ENCODE measurements at places on chromosomes 2 and 18. TPM values are rescaled to one million over a fixed set of nuclear protein-coding genes. Genes with fewer than 3 reads are reported as not detected.

DNA sequence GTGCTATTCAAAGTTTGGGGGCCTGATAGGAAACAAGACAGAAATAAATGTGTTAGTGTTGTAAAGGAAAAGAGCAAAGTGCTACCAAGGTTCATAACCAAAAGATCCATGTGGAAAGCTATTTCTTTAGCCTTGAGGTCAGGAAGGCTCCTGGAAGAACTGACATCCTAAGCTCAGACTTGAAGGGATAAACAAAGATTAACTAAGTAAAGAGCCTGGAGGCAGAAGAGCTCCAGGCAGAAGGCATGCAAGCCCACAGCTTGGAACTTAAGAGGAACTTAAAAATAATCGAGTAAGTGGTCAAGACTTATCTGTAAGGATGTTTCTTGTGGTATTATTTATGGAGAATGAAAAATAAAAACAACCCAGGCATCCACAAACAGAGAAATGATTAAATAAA, 245.0 kb upstream of the MGAT5 start:
- no peaks in the 10 kb centered on the region for H3K4me1 ChIP-seq
- H3K27ac ChIP-seq = no peak overlapping the region
- H3K4me3 ChIP-seq = no peak overlapping the region
- no peaks in the 10 kb centered on the region for H3K36me3 ChIP-seq
- no peak for DNase-seq
- peaks cover 12% of the 10 kb centered on the region for H3K27me3 ChIP-seq

- peak; percentile 93 for DNase-seq
- 0 out of 2 replicates have a peak, but pooled peaks cover 3% of the 10 kb centered on the region for H3K27me3 ChIP-seq
- peaks cover 26% of the 10 kb centered on the region for H3K4me1 ChIP-seq
- no peaks in the 10 kb centered on the region for H3K36me3 ChIP-seq
- peak within 1 kb of the TSS; percentile 98 for H3K4me3 ChIP-seq
Observed at GRCh38 chr18:10525697-10526560, at the start of gene NAPG. Gene NAPG (plus strand): TSS chr18:10526027. CDS start chr18:10526103, 76 bp downstream.

FAM228A gene
- not detected for total RNA-seq

DYNAP gene
- not detected for total RNA-seq

DNAJC5G gene
- not detected for total RNA-seq
